ENCODE measurements at places on chromosomes 11 and 22.

- DNase-seq: no peak
These were observed 5.9 kb upstream of the TP53AIP1 start for GRCh38 chr11:128948583-128948982.

- DNase-seq: no peak
These were observed 3.9 kb downstream of the GALR3 start for GRCh38 chr22:37827056-37827455.

- no peak for DNase-seq
These were observed 1.3 kb downstream of the LRRC51 start for GRCh38 chr11:72081821-72082453.

- DNase-seq: no peak
These were observed 12.2 kb downstream of the CBL start for GRCh38 chr11:119218141-119218878.

DNA sequence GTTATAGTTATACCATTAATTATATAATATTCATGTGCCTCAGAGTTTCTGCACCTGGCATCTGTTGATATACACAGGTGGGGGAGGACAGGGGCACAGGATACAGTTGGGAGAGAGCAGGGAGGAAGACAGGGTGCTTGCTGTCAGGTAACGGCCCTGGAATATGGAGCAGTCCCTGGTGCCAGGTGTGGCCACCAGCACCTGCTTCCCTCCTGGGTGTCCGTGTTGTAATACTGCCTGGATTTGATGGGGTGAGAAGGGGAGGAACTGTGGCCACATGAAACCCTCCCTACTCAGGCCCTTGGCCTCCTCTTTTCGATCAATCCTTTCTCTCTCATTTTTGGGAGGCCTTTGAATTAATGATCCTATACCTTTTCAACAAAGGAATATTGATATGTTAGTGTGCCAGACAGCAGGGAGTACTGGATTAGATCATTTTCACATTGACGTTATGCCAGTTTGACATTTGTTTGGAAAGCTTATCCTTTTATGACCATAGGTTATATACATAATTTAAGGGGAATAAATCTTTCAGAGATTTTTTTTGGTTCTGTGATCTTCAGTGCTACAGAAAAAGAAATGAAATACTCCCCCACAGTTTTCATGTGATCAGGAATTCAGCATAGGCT lies 88.6 kb downstream of the TEAD1 start:
- DNase-seq: no peak

- DNase-seq: no peak
These were observed 4.8 kb upstream of the GDPD5 start for GRCh38 chr11:75530577-75530976.

DNA sequence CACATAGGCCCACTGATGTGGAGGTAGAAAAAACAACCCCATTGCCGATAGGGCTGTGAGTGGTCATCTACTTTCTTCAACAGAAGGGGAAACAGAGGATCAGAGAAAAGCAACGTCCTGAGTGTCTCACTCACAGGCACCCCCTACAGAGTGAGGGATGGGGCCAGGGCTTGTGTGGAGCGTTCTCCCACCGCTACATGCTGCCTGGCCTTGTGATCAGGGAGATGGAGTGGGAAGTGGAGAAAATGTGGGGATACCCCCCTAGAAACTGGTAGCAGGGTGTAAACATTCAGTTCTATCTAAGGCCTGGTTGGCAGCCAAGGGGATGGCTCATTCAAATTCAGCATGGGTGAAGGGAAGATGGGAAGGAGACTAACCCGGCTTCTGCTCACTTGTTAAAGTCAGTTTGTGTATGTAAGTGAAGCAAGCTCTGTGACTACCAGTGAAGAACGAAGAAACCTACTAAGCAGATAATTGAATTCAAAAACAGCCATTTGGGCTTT lies 73.0 kb upstream of the NAV2 start:
- no peak for DNase-seq

Data from stimulated activated CD4-positive, alpha-beta T cell treated with anti-CD3 and anti-CD28 coated beads, Interleukin-1b, Interleukin-23, amount 100 ng/mL, for 1 hour (primary cell).